ENCODE measurements at places on chromosomes 12 and 14. TPM values are rescaled to one million over a fixed set of nuclear protein-coding genes. Genes with fewer than 3 reads are reported as not detected.

DNA sequence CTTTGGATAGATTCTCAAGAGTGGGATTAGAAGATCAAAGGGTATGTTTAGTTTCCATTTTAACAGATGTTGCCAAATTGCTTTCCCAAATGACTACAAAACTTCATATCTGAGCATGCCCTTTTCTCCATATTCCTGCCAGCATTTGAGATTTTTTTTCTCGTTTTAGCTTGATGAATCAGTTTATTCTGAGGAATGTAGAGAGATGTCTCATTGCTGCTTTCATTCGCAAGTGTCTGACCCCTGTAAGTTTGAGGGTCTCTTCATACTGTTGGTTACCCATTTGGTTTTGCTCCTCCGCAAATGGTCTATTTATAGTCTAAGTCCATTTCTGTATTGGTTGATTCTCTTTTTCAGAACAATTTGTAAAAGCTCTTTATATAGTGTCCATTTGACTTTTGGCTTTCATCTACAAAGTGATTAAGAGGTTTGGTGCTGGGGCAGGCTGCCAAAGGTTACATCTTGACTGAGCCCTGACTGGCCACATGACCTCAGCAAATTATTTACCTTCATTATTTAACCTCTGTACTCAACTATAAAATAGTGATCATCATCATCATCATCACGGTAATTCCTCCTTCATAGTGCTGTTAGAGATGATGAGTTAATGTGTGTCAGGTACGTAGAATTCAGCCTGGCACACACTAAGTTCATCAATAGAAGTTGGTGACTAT is 33.6 kb downstream of the HCAR2 start:
- no peak for DNase-seq

DNA sequence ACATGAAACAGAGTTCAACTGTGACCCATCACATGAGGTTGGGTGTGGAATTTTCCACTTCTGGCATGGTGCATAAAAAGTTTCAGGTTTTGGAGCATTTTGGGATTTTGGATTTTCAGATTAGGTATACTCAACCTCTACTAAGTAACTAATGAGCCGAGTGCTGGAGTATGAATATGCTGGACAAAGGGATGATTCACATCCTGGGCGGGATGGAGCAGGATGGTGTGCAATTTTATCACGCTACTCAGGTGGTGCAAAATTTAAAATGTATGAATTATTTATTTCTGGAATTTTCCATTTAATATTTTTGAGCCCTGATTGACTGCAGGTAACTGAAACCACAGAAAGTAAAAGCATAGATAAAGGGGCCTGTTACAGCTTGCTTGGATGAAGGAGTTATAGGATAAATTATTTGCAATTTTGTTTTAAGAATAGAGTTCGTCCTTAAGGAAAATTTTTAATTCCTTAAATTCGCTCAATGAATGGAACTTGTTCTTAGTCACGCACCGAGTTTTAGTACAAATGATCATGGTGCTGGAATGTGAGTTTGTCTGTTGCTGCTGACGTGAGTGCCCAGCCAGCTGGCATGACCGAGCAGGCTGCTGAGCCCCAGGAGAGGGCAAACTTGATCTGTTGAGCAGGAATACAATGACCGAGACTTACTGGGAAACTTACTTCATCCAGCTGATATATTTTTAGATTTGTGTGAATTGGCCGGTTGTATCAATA is 176.3 kb downstream of the ESR2 start:
- no peak for DNase-seq

DNA sequence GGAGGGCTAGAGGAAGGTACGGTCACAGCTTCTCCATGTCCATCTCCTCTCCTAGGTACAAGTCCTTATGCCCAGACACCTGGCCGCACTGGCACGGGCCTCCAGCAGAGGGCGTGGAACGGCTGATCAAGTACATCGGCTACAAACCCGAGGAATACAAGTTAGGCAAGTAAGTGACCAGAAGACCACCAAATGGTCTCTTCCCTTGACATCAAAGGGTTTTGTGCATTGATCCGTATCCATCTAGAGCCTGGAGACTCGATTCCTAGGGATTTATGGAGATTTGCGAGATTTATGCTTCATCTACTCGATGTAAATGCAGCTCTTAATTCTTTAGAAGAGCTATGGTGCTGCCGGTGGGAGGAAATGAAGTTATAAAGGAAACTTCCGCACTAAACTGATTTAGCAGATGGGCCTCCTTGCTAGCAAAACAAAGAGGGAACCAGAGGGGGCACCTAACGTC is 44.2 kb downstream of the KCTD10 start:
- peak; percentile 88 for DNase-seq

DNA sequence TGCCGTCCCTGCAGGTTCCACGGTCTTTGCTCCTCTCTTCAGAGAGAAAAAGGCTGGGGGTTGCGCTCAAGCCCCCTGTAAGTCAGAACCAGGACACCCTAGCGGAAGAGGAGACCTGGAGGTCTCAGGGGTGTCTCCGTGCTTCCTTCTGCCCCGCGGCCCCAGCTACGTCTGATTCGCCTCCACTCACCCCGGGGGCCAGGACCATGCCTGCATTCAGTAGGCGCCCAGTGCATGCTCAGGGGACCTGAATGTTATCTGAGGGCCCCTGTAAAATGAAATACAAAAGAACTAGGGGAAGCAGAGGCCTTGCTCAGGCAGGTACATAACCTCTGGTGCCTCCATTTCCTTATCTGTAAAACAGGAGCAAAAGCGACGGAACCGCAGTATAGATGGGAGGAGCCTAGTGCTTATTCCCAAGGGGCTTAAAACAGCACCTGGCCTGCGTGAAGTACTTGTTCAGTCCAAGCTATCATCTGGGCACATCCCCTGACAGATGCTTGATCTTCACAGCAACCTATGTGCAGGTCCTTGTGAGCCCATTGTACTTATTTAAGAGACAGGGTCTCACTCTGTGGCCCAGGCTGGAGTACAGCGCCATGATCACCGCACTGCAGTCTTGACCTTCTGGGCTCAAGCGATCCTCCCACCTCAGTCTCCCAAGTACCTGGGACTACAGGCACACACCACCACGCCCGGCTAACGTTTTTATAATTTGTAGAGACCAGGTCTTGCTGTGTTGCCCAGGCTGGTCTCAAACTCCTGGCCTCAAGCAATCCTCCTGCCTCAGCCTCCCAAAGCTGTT is 110.3 kb upstream of the NCOR2 start:
- DNase-seq = no peak

- no peak for DNase-seq
These were observed 222.9 kb upstream of the SLC16A7 start for GRCh38 chr12:59372956-59373355.

Gene CMKLR1
- total RNA-seq = 21.0 TPM

Gene FAM90A1
- total RNA-seq = not detected

DNA sequence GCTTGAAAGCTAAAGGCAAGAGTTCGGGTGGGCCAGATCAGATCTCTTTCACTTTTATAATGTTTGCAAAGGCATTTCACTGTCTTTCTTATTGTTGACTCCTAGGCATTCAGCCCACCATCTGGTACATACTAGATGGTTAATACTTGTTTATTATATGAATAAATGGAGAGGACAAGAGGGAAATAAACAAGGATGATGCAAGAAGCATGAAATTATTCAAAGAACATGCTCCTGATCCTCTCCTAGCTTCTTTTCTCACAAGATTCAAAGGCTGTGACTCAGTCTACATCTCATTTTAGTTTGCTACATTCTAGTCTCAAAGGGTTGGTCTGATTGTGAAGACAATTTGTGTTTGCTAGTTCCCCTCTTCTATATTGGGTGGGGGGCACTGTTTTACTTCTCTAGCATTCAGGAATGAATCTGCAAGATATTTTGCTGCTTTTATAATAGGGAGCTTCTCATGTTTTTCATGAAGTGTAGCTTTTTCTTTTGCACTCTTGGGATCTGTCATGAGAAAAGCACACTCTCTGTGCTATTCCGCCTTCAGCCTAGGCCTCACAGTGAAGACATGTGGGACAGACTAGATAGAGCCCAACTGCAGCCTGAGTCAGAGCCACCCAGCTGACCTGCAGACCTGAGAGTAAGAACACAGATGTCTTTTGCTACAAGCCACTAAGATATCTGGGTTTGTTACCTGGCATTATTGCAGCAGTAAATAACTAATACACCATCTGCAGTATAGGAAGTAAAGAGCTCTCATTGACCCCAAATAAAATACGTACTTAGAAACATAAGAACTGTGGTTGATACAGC is 65.7 kb downstream of the PTHLH start:
- no peak for DNase-seq

- DNase-seq = no peak
These were observed 43.0 kb downstream of the GLRX5 start for GRCh38 chr14:95577870-95578269.

Gene GPR65
- 0.57 TPM for total RNA-seq

DNA sequence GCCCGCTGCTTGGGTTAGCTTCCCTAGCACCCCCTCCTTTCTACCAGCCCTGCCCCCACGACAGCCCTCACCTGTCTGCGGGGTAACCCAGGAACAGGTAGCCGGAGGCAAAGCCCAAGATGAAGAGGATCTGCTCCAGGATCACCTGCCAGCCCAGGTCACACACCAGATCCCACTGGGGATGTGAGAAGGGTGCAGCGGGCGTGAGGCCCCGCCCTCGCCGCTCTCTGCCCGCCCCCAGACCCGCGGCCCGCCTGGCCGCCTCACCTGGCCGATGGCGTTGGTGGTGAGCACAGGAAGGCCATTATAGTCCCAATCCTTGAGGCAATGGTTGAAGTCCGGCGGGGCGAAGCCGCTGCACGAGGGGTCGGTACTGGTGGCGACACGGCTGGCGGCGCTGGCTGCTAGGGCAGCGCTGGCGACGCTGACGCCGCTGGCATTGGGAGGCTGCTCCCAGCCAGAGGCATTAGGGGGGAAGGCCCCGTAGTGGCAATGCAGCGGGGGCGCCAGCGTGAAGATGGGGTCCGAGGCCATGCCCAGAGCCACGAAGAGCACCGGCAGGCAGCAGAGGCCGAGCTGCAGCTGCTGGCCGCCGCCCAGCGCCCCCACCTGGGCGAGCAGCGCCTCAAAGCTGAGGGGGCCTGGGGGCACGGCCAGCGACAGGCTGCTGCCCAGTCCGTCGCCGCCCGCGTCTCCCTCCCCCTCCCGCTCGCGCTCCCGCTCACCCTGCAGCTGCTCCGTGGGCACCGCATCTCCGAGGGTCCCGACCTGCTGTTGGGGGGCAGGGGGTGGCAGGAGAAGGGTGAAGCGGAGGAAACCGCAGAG is 794 bp downstream of the SLC22A17 start:
- peak; percentile 72 for DNase-seq

DNA sequence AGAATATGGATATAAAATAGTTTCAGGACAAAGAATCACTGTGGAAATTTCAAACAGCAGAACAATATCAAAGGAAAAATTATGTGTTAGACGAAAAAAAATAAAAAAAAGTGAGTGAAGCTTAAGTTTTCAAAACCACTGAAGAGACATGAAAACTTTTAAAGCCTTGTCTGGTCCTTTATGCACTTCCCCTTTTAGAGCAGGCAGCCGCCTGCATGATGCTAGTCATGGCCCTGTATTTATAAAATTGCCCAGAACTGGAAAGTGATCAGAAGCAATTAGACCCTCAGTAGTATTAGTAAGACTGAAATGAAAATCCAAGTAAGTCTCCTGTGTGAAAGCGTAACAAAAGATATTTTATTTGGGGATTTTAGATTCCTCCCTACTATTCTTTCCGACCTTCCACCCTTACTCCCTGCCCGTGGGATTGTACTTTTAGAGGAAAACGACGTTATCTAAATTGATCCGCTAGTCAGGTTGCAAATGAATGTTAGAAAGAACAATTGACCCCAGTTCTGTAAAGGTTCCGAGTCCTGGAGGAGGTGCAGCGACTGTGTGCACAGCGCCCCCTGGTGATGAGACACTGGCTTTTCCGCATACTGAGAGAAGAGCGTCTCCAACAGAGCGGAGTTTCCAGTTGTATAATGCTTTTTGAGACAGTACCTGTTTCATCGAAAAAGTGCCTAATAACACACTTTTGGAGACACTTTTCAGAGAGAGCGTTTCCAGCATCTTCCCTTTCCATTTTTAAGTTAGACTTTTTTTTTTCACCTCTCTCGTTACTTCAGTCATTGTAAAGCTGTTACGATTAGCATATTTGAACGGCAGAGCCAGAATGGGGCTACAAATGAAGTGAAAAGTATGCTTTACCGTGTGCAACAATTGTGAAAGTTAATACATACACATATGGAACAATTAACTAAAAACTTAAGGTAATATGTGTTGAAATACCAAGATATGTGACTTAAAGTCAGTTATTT is 12.4 kb downstream of the MGST1 start:
- DNase-seq = no peak

Data from cardiac septum (tissue), 1 donor.